D341Med (cell line): ENCODE measurements at places on chromosomes 3 and 15.

DNA sequence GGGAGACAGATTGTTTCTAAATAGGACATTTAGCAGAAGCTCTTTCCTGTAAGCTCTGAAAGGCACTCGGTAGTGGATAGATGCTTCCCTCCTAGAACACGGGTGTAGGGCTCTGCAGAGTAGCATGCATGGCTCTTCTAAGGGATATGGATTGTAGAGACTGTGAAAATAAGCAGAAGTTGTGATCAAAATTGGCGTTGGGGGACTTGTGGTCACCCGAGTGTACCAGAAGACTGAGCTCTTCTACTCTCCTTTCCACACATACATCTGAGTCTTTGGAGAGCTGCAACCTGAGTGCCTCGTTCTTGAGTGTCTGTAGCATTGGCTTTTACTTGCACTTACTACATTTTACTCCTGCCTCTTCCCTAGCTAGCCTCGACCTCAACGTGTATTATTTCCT lies 197.7 kb downstream of the LPP start:
- no peak for DNase-seq

DNA sequence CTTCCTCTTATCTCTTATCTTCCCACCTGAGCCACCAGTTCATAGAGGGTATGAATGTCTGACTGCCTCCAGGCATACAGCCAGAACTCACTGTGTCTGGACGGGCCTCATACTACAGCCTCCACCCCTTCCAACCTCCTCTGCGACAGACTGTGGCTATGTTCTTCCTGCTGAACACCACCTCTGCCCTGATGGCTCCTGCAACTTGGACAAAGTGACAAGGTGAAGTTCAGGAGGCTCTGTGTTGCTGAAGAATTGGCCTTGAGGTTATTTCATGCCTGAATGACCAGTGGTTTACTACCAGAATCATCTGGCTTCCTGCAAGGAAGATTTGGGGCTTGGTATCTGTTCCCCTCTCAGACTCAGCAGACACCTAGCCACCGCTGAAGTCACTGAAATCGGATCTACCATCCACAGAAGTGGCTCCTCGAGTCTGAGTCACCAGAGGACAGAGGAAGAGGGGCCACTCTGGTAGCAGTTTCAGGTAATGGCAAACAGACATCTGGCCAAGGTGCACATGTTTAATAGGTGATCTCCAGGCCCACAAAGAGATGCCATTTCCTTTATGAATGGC lies 14.2 kb upstream of the ULK3 start:
- no peak for DNase-seq

- no peak for DNase-seq
These were observed 2.7 kb downstream of the FBXO40 start for GRCh38 chr3:121595765-121596406.

DNA sequence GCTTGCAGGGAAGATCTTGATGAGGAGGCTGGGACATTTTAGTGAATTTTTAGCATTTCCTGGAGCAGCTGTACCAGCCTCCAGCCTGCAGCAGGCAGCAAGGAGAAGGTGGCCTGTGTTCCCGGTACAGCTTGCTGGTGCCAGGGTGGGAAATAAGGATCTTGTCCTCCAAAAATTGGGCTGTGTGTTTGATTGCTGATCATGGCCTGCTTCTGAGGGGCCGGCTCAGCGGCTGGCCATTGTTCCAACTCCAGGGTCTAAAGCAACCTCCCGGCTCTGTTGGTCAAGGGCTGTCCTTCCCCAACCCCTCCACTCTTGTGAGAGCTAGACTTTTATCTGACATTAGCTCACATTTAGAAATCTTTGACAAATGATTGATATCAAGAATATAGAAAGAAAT lies 5.0 kb downstream of the CFAP100 start:
- no peak for DNase-seq
